NCI-H774 (cell line): ENCODE measurements at places on chromosomes 1 and 21.

DNA sequence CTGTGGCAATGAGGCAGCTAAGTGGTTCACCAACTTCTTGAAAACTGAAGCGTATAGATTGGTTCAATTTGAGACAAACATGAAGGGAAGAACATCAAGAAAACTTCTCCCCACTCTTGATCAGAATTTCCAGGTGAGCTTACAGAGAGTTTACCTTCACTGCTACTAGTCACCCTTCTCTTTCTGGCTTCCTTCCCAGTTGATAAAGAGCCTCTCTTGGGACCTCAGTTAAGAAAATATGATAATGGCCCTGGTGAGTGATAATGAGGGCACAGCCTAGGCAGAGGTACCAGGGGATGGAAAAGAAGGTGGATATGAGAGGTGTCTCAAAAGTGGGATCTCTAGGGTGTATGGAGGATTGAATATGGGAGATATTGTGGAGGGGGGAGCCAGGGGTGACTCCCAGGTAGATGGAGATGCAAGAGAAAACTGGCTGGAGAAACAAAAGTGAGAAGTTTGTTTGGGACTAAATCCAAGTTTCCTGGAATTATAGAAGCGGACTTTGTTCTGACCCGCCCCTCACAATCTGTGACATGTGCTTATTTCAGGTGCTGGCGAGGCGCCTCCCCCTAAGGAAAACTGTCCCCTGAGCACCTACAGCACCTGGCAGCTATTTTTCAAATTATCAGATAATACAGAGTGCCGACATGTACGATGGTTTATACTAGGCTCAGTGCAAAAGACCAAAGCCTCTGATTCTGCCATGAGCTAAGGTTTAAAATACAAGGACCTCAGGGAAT lies 13.7 kb downstream of the MTARC2 start:
- DNase-seq, result no peak

GRCh38 chr1:63924600-63924999 lies 150.8 kb downstream of the ROR1 start:
- DNase-seq, result no peak

- no peak for DNase-seq
Measured at GRCh38 chr1:108079440-108080025, 114.6 kb upstream of the VAV3 start.

DNA sequence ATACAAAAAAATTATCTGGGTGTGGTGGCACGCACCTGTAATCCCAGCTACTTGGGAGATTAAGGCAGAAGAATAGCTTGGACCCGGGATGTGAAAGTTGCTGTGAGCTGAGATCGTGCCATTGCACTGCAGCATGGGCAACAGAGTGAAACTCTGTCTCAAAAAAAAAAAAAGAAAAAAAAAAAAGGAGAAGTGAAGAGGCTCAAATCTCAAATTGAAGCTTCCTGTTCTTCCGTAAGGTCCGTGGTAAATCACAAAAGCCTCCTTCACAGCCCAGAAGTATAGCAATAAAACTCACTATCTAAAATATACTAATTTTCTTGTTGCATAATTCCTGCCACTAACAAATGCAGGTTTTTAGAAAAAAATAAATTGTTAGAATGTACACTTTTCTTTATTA lies 498.2 kb upstream of the BRINP3 start:
- DNase-seq, result no peak

DNA sequence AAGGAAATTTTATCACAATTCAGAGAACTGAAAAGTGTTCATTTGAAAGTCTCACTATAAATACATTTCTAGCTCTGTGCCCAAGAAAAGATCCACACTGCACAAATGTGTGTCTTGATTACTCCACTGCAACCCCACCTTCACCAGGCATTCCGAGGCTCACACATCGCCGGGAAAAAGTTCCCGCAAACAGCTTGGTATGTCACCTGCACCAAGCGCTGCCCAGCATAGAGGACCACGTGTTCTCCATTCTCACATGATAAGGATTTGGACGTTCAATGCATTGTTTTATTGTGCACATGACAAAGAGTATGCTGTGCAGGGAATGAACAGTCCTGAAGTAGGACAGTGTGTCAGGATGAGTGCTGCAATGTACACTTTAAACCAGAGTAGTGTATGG lies 70.1 kb downstream of the ERG start:
- no peak for DNase-seq

GRCh38 chr1:90922996-90923395 lies 98.8 kb downstream of the ZNF644 start:
- DNase-seq, result no peak

GRCh38 chr1:244205171-244205570 lies 154.1 kb downstream of the ZBTB18 start:
- DNase-seq, result no peak

GRCh38 chr1:117610036-117610435 lies 4.2 kb downstream of the TENT5C start:
- DNase-seq, result no peak

DNA sequence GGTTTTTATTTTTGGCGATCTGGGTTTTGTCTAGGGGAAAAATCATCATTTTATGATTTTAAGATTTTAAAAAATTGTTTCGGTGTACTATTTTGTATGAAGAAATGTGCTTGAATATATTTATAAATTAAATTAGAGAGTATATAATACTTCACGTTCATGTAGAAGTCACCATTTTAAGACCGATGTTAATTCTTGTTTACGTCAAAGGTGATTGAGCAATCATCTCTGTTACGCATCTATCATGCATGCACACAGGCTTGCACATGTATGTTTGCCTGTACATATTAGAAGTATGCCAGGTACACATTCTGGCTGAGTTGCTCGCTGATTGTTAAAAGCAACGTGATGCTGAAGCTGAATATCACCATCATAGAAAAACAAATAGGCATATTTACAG lies 54.7 kb downstream of the DYRK1A start:
- no peak for DNase-seq

- DNase-seq, result no peak
Measured at GRCh38 chr1:90902672-90903071, 119.2 kb downstream of the ZNF644 start.

GRCh38 chr1:39409055-39409816 lies 82.2 kb upstream of the BMP8A start:
- peak; percentile 48 for DNase-seq

DNA sequence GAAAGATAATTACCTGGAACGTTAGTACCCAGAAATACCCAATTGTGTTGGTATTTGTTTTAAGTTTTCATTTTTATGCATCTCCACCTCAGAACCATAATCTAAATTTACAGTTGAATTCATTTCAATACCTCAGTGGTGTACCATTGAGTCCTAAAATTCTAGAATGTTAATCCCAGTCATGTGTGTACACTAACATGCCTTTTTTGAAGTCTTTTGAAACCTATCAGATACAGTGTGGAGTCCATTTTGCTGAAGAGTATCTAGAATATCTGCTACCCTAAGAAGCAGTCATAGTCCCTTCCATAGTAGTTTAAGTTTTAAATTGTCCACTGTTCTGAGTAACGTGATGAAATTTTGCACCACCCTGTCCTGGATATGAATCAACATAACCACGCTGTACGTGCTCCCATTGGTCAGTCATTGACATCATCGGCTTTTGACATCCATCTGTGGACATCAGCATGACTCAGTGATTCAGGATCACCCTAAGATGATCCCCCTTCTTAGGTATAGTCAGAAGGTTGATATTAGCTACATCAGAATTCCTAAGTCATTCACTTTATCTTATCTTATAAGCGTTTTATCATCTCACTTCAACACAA lies 7.5 kb upstream of the ASH1L start:
- no peak for DNase-seq

DNA sequence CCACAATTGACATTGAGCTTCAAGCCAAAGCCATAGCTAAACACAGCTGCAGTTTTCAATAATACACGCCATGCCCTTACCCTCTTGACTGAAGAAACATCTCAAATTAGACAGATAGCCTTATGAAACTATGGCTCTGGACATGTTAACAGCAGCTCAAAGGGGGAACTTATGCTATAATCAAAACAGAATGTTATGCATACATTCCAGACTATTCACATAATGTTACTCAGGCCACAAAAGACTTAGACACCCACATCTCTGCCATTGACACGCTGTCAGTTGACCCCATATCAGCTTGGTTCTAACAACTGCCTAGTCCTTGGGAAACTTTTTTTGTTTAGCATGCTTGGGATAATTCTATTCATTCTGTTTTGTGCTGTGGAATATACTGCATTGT lies 2.3 kb upstream of the NENF start:
- no peak for DNase-seq

DNA sequence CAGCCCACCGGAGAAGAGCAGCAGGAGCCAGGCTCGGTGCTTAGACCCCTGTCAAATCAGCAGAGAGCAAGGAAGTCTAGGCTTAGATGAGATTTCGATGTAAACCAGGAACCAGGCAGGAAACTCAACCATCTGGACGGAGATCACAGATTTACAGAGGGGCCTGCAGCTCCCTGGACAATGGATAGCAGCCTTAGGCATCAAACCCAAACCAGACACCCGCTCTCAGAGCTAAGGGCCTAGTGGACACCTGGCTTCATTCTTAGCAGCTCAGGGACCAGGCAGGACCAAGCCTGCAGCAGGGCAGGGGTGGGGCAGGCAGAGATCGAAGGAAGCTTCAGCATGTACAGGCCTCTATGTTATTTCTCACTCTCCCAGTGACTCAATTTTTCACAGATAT lies 127.8 kb upstream of the FMN2 start:
- DNase-seq, result no peak

GRCh38 chr1:8307628-8308027 lies 10.3 kb upstream of the SLC45A1 start:
- DNase-seq, result no peak

- DNase-seq, result no peak
Measured at GRCh38 chr1:197965132-197965840, 48.1 kb downstream of the LHX9 start.

DNA sequence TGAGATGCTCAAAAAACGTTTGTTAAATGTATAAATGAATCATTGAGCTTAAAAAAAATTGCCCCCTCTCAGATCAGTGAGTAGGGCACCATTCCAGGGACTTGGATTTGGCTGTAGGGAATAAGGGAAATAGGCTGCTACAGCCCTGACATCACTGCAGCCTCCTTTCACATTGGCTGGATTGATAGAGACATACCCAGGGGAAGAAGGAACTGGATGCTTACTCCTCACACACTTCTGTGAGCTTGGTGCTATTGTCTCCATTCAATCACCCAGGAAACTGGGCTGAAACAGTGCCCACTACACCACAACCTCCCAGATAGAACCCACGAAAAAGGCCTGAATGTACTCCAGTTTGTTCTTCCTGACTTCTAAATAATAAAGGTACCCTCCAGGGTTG lies 87.2 kb downstream of the TGFBR3 start:
- DNase-seq, result no peak

GRCh38 chr1:198919667-198920398 lies 281.0 kb downstream of the PTPRC start:
- no peak for DNase-seq

DNA sequence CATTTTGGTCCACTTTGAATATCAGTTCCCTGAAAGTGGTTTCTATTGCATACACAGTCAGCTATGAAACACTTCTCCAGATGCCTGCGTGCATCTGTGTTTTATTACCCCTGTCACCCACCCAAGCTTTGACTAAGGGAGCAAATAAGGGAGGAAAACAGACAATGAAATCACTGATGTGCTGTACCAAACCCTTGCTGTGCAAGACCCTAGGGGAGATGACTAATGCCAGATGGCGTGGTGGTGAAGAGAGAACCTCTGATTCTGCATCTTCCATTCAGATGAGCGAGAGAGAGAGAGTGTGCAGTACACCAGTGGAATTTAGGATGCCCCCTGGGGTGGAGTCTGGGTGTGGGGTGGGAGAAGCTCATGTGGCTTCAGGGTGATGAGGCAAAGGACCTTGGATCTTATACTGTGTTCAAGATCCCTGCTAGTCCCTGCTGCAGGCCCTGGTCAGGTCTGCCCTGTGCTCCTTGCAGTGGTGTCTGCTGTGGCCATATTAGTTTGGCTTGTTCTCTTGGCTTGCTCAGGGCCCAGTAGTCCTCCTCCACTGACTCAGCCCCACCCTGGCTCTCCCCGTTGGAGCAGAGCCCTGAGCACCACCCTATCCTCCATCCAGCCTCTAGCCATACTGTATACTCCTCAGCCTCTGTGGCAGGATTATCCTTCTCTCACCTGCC lies 18.5 kb downstream of the CLCA1 start:
- no peak for DNase-seq

- no peak for DNase-seq
Measured at GRCh38 chr1:3065396-3065795, 3.6 kb upstream of the PRDM16 start.

GRCh38 chr1:227890451-227891222 lies 57.1 kb downstream of the WNT9A start:
- DNase-seq, result no peak

DNA sequence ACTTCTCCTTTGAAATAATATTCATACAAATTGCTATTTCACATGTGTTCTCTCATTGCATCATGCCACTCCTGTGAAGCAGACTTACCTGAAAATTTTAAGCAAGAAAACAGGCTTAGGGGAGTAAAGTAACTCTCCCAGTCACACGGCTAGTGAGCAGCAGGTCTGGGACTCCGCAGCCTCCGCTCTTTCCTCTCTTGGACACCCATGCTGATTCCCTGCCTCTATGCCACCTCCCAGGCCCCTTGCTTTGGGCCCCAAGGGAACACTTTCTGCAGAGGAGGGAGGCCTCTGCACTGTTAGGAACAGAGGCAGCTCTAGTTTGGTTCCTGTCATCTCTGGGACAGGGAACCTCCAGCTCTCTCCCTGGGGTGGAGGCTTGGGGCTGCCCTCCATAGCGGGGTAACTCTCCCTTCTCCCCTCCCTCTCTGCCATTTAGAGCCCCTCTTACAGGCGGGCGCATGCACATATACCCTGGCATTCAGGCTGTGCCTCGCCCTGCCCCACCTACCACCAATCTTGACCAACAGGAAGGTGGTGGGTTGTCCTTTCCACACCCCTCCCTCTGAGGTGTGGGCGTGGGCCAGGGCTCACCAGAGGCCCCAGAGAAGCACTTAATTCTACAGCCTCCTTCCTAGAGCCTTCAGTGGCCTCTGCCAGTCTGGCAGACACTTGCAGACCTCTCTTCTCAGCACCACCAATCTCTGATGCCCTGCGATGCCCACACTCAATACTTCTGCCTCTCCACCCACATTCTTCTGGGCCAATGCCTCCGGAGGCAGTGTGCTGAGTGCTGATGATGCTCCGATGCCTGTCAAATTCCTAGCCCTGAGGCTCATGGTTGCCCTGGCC lies at the start of gene RXFP4:
TSS of gene RXFP4 (plus strand) at position 646 of the 852 bp plus-strand sequence. CDS start at position 718, 72 bp downstream.
- DNase-seq, result no peak

GRCh38 chr1:230937371-230937770 lies 41.3 kb downstream of the TTC13 start:
- DNase-seq, result no peak

- DNase-seq, result no peak
Measured at GRCh38 chr1:115296981-115297380, 41.1 kb downstream of the NGF start.

GRCh38 chr1:70764747-70765146 lies 282.9 kb downstream of the PTGER3 start:
- no peak for DNase-seq
